ENCODE measurements at places on chromosomes 3 and 15. TPM values are rescaled to one million over a fixed set of nuclear protein-coding genes. Genes with fewer than 3 reads are reported as not detected.

GRCh38 chr3:45670991-45671390 lies 18.2 kb upstream of the SACM1L start:
- DNase-seq = peak; percentile 84

DNA sequence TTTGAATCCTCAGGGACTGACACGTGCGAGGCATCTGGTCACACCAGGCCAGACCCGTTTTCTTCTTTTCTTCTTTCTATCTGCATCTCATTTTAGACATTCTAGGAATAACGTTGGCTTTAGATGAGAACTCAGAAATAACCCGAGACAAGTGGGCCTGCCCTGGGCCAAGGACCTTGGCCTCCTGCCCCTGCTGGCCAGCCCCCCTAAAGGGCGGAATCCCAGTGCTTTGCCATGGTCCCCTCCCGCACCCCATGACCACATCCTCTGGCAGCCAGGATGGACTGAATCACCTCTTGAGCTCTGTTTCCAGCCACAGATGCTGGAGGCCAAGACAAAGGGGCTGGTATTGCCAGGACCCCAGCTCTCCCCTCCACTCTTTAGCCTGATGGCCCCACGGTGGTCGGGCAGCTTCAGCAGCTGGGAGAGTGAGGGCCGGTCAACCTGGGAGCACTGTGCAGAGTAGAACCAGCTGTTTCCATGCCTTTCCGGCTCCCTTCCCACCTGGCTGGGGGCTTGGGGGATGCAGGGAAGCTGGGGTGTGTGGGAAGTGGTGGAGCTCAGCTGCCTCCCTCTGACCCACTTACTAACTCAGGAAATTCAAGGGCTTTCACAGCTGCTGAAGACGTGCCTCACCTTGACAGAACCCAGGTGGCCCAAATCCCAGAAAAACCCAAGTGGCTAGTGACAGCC lies 190.9 kb downstream of the FAM43A start:
- no peak for DNase-seq

DNA sequence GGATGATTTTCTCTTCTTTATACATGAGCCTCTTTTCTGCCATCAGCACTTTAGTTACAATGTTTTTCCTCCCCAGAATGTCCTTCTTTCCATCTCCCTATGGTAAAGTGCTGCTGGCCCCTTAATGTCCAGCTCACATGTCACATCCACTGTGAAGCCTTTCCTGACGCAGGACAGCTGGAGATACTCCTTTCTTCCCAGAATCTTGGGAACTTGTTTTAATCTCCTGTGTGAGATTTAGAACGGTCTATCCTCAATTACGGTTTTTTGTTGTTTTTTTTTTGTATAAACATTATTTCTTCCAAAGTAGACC lies 147.7 kb upstream of the TSC22D2 start:
- DNase-seq = no peak

- DNase-seq = no peak
Observed at GRCh38 chr3:48655606-48656005, 7.1 kb downstream of the CELSR3 start.

DNA sequence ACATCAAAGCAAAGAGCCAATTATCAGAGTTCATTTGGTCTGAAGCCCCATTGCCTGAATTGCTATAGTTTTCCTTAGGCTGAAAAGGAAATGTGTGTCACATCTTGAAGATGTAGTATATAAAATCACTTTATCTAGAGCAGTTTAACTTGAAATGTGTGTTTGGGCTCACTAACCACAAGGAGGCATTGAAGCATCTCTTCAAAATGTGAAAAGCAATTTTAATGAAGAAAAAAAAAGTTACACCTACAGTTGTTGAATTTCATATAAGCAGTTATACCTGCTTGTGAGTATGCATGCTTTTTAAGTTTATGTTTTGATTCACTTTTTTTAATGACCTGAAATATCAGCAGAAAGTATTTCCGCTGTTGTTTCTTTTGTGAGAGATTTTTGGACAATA lies 129.3 kb downstream of the IQCH start:
- no peak for DNase-seq

DNA sequence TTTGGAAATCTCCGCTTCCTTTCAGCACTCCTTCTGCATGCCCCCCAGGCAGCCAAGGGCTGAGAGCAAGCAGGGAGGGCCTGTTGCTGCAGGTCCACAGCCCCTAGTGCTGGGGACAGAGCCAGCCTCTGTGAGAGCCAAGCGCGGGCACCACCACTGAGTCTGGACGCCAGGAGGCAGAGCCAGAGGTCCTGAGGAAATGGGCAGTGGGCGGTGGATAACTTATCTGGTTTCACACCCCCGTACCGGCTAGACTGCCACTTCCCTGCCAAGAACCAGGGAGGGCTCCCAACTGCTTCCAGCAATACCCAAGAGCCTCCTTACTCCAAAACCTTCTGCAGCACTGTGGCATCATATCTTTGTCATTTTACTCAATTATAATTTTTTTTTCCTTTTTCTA lies 141.6 kb upstream of the IGF1R start:
- no peak for DNase-seq

DNA sequence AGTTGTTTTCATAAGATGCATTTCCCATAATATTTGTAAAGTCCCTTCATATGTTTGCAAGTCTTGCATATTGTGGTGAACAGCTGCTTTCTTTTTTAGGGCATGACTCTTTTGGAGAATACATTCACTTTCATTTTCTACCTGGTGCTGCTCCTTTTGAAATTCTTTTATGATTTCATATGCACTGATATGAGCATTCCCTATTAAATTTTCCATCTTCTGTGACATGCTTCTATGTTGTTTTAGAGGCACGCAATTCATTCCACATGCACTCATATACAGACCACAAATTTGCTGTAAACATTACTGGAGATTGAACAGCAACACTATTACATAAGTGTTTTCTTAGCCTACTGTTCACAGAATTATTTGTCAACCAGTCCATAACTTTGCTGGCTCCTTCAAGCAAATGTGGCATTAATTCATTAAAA lies 92.8 kb upstream of the TNFSF10 start:
- DNase-seq = no peak

DNA sequence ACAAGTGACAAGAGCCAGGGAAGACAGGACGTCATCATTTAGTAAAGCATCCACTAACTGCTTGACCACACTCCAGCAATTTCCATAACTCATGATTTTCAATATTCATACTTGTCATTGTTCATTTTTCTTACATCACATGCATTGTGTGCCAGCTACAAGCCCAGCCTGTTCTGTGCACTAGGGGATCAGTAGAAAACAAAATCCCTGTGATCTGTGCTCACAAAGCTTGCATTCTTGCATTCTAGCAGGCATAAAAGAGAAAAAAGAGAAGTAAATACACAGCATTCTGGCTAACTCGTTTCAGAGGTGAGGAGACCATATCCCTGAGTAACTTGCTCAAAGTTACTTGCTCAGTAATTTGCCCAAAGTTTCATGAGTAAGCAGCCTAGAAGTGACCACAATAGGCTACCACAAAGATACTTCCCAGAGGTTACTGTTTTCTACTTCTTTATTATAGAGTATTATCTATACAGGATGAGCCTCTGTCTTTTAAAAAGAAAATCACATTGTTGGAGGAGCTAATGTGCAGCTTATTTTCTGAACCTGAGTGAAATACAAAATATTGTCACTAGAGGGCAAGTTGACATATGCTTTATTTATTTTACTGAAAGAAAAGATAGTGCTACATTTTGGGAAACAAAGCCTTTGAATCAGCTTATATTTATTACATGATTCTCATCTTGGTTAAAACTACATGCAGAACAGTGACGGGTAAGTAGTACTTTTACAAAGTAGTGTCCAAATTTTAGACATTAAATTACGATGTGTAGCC lies 701.4 kb upstream of the LMCD1 start:
- no peak for DNase-seq

DNA sequence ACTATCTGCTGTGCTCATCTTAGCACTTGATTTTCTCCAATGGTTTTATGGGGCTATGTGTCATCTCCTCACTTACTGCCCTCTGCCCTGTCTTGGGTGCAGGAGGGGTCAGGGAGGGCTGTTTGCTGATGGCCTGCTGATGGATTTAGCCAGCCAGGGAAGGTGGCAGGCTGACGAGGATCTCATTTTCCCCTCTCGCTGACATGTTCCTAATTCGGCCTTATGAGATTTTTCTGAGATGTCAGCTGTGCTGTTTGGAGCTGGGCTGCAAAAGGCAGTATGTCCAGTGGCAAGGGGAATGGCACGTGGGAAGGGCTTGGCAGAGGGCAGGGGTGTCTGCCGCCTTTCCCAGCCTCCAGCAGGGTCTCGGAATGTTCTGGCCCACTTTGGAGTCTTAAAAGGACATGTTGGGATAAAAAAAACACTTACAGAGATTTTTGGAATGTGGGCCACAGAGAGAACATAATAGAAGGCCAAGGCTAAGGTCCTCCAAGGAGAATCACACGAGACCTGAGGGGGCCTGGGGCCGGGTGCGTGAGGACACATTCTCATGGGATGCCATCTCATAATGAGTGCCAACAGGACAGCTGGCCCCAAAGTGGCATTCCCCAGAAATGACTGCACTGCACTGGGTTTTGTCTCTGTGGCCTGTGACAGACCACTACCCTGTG lies 303.8 kb downstream of the TLE3 start:
- DNase-seq = no peak

- no peak for DNase-seq
Observed at GRCh38 chr3:150931745-150932144, 26.5 kb upstream of the MINDY4B start.

DNA sequence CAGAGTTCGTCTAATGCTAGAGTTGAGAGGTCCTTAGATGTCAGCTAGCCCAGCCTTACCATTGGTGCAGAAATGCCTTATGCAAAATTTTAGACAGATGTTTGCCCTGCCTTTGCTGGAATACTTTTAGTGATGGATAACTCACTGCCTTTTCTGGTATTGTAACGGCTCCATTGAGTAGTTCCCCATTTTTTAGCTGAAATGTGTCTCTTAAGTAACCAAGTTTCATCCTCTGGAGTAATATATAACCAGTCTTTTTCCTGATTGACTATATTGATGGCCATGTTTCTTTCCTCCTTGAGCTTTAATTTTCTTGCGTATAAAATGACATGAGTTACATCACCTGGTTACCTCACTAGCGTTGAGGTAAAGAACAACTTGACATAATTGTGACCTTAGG lies 45.0 kb downstream of the SNRK start:
- no peak for DNase-seq

- no peak for DNase-seq
Observed at GRCh38 chr3:11072631-11073030, 80.1 kb downstream of the SLC6A1 start.

DNA sequence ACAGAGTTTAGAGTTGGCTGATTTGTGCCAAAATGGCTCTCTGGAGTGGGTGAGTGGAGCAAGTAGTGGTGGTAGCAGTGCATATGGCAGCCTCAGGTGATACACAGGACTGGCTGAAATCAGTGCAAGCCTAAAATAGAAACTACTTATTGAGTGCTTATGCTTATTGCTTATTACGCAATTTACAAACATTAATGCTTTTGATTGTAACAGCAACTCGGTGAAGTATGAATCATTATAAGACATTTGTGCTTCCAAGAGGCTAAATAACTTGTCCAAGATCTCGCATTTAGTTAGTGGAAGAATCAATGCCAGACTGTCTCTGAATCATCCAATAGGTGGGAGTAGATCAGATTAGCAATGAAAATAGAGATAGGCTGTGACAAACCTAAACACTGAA lies 353.8 kb downstream of the NAALADL2 start:
- DNase-seq = no peak

GRCh38 chr3:65342084-65342683 lies 654.4 kb upstream of the ADAMTS9 start:
- DNase-seq = no peak

- DNase-seq = no peak
Observed at GRCh38 chr3:196997311-196997710, 28.7 kb upstream of the PIGZ start.

DNA sequence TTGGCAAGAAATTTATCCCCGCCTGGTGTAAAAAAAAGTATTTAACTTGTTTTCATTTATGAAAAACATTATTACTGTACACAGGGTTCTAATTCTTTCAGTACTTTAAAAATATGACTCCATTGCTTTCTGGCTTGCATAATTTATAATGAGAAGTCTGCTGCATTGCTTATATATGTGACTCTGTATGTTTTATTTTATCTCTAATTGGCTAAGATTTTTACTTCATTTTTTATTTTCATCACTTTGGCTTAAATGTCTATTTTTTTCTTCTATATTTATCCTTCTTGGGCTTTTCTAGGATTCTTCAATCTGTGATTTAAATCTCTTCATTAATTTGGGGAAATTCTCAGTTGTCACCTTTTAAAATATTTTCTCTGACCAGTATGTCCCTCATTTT lies 636.6 kb upstream of the NR2F2 start:
- DNase-seq = no peak

GRCh38 chr3:30622790-30623189 lies 16.4 kb downstream of the TGFBR2 start:
- DNase-seq = no peak

- DNase-seq = no peak
Observed at GRCh38 chr15:35871282-35871681, 325.3 kb upstream of the DPH6 start.

DNA sequence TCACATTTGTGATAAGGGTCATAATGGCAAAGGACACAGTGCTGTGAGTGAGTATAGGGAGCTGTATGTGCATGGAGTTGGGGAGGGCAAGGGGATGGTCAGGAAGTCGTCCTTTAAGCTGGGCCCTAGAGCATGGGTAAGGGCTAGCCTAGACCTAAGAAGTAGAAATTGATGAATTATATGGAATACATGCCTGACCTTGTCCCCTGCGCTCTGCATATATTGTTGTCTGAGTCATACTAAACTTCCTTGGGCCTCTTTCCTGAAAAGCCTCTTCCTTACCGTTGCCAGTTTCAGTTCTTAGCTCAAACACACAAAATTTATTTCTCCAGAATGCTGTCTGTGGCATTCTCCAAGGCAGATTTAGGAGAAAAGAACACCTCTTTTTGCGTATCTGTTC lies 4.6 kb downstream of the SNRK start:
- no peak for DNase-seq

DNA sequence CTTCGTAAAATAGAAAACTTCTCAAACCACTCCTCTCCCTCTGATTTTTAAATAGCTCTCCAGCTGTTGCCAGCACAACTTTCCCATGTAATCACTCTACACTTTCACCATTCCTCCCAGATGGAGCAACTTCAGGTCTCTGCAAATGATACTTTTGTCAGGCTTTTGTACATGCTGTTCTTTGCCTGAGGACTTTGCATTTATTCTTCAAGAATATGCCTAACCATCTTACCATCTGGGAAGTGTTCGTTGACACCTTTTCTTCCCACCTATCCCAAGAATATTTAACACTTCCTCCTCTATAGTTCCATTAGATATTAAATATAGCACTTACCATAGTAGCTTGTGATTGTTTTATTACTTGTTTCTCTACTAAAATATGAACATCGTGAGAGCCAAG lies 703.7 kb downstream of the CADM2 start:
- DNase-seq = no peak

GRCh38 chr3:150613709-150614480 lies 10.8 kb downstream of the SELENOT start:
- no peak for DNase-seq

Gene TMEM212
- not detected for polyA plus RNA-seq

Gene CLDN11
- 5.6 TPM for polyA plus RNA-seq

Gene ANKRD63
- polyA plus RNA-seq = not detected

Gene CTSH
- polyA plus RNA-seq = 40.2 TPM

Gene EPHB3
- polyA plus RNA-seq = 3.3 TPM

Gene AP2M1
- 1,761 TPM for polyA plus RNA-seq
